ENCODE measurements at places on chromosomes 6 and 20.

DNA sequence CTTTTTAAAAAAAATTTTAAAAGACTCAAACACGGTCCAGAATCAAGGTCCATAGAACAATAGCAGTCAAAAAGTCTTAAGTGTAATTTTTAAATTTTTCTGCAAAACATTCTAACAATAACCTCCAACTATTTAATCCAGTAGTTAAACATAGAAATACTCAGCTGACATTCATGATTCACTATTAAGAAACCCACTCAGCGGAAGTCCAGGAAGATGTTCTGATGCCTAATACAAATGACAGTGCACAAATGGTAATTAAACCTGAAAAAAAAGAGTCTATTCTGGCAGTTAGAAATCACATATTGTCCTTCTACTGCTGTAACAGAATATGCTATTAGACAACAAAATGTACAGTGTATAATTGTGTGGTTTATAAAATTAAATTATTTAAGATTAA lies 128.2 kb upstream of the BMP5 start:
- no peak for DNase-seq

DNA sequence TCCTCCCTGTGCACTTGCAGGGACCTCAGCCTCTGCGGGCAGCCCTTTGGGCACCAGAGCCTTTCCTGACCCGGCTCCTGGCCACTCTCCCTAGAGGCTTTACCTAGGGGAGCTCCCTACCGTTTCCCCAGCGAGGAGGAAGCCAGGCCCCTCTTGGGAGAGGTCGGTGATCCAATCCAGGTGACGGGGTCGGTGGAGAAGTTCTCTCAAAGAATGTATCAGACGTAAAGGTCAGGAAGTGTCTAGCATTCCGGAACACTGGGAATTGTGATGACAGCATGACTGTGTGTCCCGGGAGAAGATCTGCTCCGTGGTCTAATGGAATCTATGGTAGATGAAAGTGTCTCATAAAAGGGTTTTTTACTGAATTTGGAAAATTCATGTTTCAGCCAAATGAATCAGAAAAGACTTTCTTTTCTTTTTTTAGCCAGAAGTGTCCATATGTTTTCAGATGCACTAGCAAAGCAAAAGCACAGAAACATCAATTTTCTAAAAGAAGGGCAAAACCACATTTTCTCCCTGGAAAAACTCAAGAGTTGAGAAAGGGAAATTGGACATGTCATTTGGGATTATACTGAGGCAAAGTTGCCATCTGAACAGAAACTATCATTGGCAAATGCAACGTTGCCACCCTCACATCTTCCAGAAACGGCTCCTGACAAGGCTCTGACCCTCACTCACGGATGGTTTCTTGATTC lies 289.4 kb downstream of the THBS2 start:
- DNase-seq, result no peak

DNA sequence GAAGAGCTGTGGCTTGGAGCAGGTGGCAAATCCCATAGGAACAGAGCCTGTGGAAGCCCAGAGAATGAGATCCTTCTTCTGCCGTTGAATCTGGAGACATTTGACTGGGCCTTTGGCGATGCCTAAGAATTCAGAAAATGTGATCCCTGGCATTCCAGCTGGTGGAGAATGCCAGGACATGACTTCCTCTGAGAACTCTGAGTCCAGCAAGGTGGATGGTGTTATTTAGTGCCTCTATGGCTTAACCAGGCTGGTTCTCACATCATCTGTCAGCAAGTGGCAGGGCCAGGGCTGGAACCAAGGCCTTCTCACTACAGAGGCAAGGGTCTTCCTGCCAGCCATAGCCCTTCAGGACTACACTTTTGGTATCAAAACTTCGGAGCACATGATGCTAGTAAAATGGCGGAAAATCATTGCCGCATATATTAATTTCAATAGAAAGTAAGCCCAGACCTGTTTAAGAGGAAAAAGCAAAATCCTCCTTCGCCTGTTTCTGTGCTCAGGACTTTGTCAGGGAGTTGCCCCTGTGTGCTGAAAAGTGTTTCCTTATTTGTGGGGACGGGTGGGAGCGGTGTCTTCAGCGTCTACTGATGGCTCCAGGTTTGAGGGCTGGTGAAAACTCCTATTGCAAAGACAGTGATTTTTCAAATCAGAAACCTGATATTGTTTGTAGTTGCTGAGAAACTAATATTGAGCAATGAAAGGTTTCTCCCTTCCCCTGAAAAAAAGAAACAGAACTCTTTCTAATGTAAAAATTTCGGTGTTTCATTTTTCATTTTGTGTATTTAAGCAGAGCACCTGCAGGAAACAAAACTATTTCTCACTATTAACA lies 23.9 kb downstream of the DUSP22 start:
- DNase-seq, result no peak

DNA sequence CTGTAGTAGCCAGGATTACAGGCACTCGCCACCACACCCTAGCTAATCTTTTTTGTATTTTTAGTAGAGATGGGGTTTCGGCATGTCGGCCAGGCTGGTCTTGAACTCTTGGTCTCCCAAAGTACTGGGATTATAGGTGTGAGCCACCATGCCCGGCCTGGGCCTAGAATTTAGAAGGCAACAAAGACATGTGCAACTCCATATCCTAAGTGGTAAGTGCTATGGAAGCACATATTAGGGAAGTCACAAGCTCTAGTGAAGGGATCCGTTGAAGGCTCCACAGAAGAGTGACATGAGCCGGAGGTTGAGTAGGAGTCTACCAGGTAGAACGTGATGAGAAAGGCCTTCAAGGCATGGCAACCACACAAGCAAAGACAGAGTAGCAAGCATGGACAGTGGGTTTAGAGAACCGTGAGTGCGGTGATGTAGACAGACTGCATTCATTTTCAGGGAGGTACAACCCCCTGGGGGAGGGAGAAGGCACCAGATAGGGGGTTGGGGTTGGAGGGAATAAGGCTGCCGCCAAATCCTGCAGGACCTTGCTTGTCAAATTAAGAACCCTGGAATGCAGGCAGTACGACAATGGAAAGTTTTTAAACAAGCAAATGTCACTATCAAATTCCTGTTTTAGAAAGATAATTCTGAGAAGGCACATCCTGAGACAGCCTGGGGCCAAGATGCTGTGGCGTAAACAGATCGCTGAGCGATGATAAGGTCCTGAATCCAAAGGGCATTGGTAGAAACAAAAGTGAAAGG lies 50.2 kb downstream of the ARHGAP18 start:
- peak; percentile 39 for DNase-seq

GRCh38 chr20:33337119-33337518 lies 54.1 kb downstream of the BPIFB1 start:
- no peak for DNase-seq

- no peak for DNase-seq
Observed at GRCh38 chr6:138486249-138487101, 12.8 kb downstream of the NHSL1 start.

DNA sequence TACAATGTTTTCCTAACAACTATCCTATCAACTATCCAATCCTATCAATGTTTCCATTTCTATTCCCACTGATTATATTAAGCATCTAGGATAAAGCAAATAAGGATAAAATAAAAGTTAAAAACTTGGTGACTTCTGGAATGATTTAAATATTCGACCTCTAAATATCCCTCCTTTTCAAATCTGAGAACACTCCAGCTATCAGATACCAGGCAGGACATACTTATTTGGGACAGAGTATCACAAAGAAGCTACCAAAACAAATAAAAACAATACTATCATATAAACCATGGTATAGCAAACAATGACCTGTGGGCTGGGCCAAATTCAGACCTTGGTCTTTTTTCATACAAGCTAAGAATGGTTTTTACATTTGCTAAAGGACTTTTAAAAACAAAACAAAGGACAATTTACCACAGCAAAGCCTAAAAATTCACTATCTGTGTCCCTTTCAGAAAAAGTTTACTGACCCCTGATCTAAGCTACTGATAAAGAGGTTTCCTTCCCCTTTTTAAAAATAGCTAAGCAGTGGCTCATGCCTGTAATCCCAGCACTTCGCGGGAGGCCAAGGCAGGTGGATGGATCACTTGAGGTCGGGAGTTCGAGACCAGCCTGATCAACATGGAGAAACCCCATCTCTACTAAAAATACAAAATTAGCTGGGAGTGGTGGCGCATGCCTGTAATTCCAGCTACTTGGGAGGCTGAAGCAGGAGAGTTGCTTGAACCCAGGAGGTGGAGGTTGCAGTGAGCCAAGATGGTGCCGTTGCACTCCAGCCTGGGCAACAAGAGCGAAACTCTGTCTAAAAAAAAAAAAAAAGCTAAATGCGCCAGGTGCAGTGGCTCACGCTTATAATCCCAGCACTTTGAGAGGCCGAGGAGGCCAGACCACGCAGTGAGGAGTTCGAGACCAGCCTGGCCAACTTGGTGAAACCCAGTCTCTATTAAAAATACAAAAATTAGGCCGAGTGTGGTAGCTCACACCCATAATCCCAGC lies 6.0 kb downstream of the NUP153 start:
- DNase-seq, result no peak

GRCh38 chr6:82461536-82461935 lies 97.9 kb downstream of the TPBG start:
- no peak for DNase-seq

DNA sequence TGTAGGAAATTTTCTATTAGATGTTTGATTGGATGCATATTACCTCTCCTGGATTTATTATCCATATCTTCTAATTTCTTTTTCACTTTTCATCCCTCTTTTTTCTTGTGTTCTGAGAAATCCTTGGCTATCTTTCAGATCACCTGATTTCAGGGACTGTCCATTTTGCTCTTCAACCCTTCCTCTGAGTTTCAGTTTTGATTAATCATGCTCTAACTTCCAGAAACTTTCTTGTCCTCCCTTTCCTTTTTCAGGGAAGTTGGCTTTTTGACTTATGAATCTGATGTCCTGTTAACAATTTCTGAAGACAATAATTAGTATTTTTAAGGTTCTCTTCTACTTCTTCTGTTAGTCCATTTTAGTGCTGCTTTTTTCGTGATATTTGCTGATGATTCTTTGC lies 79.1 kb downstream of the FKBP5 start:
- DNase-seq, result no peak

- no peak for DNase-seq
Observed at GRCh38 chr6:149961728-149962425, 1.9 kb upstream of the ULBP1 start.

DNA sequence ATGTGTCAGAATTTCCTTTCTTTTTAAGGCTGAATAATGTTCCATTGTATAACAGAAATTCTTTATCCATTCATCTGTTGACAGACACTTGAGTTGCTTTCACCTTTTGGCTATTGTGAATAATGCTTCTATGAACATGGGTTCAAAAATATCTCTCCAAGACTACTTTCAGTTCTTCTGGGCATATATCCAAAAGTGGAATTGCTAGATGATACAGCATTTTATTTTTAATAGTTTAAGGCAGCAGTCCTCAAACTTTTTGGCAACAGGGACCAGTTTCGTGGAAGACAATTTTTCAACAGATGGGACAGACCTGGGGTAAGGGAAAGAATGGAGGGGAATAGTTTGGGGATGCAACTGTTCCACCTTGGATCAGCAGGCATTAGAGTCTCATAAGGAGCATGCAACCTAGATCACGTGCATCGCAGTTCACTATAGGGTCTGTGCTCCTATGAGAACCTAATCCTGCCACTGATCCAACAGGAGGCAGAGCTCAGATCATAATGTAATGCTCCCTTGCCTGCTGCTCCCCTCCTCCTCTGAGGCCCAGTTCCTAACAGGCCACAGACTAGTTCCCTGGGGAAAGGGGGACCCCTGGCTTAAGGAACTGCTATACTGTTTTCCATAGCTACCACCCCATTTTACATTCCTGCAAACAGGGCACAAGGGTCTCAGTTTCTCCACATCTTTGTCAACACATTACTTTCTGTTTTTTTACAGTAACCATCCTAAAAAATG lies 239.9 kb upstream of the RNF217 start:
- no peak for DNase-seq

GRCh38 chr6:31125162-31125561 lies 4.9 kb upstream of the CDSN start:
- peak; percentile 14 for DNase-seq

DNA sequence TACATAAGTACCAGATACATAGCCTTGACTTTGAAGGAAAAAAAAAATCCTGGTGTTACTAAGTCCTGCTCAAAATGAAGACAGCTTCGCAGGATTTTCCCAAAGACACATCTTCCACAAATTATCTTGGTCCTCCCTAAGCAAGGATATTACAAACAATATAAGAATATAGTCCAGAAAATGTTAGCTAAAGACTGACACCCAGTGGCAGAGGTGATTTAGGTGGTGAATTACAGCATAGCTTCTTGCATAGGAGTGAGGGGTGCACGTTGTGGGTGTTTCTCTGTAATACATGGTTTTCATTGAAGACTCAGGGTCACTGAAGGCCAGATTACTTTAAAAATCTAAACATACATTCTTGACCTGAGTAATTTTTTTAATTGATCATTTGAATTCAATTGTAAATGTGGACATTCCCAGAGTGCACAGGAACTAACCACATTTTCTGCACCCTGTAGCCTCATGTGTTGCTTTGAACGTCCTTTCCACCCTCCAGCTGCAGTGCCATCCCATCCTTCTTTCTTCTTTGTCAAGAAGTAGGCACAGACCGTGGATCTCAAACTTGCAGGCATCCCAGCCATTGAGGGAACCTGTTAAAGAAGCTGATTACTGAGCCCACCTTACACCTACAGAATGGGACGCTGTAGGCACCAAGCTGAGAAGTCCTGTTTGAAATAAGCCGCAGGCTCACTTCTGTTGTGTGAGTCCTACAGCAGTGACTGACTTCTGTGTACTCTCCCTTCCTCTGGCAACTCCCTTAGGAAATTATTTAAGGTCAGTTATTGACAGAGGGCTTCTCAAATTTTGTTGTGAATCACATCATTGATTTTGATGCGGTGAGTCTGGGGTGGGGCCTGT lies 102.6 kb downstream of the PERP start:
- DNase-seq, result peak; percentile 41

GRCh38 chr6:90028995-90029635 lies 134.8 kb downstream of the GJA10 start:
- no peak for DNase-seq

DNA sequence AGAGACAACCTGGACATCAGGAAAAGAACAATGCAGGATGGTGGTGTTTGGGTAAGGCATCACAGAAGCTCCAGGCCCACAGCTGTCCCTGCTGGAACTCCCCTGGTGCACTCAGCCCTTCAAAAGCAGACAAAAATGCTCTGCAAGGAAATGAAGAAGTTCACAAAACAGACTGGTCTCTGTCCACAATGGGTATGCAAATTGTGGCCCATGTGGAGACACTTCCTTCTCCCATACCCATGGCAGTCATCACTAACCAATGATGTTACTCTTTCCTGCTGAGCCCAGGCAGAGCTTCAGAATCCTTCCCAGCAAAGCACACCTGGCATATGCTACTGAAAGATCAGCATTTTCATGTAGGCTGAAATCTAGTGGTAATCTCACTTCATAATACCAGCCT lies 42.6 kb upstream of the PXDC1 start:
- no peak for DNase-seq

GRCh38 chr6:162343936-162344645 lies 383.5 kb downstream of the PRKN start:
- no peak for DNase-seq

GRCh38 chr6:14373648-14374437 lies 256.3 kb downstream of the CD83 start:
- no peak for DNase-seq
